ENCODE measurements at places on chromosomes 1 and 21. TPM values are rescaled to one million over a fixed set of nuclear protein-coding genes. Genes with fewer than 3 reads are reported as not detected.
A peak's percentile ranks its signal among the peaks of the same experiment; 100 is the strongest.

- DNase-seq = no peak
Measured at GRCh38 chr1:222928212-222928611, 113.4 kb downstream of the DISP1 start.

DNA sequence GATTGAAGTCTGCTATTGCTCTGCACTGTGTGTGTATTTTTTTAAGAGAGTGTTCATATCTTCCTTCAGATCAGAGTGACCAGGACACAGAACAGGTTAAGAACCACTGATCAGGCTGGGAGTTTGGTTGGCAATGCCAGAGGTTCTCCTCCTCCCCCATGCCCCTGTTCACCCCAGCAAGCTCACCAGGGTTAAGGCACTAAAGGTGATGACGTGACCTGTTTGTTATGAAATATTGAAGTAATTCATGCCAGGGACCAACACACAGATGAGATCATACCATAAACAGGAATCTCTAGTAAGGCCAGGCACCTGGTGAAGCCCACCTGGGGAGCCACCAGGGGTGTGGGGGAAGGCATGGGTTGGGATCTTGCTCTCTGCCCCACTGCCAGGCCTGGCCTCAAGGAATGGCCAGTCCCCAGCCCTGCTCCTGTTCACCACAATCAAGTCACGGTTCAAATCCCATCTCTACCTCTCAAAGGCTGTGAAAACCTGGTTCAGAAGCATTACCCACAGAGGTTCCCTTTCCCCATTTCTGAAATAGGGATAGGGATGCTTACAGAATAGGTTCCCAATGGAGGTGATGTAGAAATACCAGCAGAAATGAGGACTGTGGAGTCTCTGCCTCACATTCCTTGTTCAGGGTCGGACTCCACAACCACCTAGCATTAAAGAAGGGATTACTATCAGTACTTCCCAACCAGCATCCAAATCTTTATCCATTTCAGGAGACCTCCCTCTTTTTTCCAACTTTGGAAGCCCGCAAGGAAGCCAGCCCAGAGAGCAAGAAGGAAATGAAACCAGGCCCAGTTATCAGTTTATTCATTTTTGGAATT, 2.4 kb downstream of the ID3 start:
- DNase-seq = peak; percentile 70

DNA sequence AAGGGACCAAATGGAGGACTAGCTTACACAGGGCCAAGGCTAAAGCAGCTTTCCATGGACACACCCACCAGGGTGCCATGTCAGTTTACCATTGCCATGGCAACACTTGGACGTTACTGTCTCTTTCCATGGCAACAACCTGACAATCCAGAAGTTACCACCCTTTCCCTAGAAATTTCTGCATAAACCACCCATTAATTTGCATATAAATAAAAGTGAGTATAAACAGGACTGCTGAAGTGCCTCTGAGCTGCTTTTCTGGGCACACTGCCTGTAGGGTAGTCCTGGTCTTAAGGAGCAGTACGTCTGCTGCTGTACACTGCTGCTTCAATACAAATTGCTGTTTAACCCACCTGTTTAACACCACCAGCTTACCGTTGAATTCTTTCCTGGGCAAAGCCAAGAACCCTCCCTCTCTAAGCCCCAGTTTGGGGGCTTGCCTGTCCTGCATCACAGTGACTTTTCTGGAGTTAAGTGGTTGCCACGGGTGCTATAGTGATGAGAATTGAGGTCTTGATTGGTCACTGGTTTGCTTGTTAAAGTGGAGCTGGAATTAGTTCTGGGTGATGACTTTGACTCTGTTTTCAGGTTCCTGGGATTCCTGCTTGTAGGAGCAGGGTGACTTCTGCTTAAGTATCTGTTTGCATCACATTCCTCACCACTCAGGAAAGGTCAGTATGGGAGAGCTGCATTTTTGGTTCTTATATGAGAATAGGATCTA, 83.2 kb downstream of the CLDN17 start:
- DNase-seq = no peak

- no peak for DNase-seq
Measured at GRCh38 chr1:247113094-247113497, 8.9 kb upstream of the ZNF669 start.

GRCh38 chr21:32380940-32381339, 11.9 kb downstream of the URB1 start:
- peak; percentile 12 for DNase-seq

GRCh38 chr1:114367810-114368209, 143.2 kb downstream of the TRIM33 start:
- DNase-seq = no peak

GRCh38 chr1:236854605-236854983, 59.5 kb downstream of the MTR start:
- DNase-seq = peak; percentile 21

DNA sequence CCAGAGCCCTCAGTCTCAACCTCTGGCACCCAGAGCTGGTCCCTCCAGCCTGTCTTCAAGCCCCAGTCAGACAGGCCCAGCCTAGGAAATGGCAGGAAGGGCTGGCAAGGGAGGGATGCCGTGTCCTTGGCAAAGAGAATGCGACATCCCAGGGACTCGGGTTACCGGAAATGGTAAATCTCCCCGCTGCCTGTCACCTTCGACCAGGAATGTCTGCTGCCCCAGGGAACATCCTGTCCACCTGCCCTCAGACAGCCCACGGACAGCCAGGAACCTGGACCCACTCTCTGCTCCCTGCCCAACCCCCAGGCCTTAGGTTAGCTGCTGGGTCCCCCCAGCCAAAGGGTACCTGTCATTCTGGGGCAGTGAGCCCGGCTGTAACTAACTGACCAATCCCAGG, 23.9 kb downstream of the HSPG2 start:
- DNase-seq = no peak

- no peak for DNase-seq
Measured at GRCh38 chr1:222653178-222653827, 35.4 kb downstream of the MIA3 start.

- DNase-seq = no peak
Measured at GRCh38 chr1:85604298-85604997, 23.9 kb downstream of the CCN1 start.

- no peak for DNase-seq
Measured at GRCh38 chr1:93350322-93350721, 4.6 kb downstream of the DR1 start.

- no peak for DNase-seq
Measured at GRCh38 chr21:21210552-21210951, 212.3 kb downstream of the NCAM2 start.

GRCh38 chr1:47918257-47918867, 78.8 kb downstream of the TRABD2B start:
- DNase-seq = no peak

GRCh38 chr1:198842686-198843085, 203.8 kb downstream of the PTPRC start:
- no peak for DNase-seq

- no peak for DNase-seq
Measured at GRCh38 chr1:117905019-117905418, 24.4 kb downstream of the GDAP2 start.

GRCh38 chr1:26887125-26887524, 3.0 kb downstream of the GPN2 start:
- DNase-seq = peak; percentile 26

DNA sequence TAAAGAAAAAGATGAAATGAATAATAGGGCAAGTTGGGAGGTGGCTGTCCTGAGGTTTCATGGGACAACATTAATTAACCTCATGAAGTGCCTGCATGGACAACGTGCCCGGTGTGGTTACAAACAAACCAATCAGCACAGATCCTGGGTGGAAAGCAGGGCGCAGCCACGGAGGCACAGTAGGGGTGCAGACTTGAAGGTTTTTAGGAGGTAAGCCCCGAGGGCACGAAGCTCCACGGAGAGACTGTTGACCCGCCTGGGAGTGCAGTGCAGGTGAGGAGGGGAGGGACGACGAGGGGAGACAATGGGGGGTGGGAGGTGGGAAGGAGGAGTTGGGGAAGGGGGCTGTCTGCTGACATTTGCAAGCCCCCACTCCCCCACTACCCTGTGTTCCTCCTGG, 2.3 kb upstream of the RIPK4 start:
- DNase-seq = no peak

DNA sequence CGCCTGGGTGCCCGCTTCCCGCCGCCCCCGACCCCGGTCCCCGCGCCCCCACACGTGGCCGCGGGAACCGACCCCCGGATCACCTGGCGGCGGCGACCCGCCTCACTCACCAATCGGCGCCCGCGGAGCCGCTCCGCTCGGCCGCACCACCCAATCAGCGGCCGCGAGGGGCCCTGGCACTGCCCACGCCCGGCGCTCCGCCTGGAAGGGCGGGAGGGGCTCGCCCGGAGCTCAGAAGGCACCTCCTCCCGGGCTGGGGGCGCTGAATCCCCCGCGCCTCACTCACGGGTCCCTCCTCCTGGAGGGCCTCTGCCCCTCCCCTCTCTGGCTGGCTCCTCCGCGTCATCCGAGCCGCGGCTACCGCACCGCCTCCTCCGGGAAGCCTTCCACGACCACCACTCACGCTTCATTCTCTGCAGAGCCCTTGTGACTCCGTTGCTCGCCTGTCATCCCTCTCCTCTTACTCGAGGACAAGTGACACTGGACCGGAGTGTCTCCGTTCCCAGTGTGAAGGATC, 374 bp downstream of the SH2D5 start:
- peak; percentile 47 for DNase-seq

DNA sequence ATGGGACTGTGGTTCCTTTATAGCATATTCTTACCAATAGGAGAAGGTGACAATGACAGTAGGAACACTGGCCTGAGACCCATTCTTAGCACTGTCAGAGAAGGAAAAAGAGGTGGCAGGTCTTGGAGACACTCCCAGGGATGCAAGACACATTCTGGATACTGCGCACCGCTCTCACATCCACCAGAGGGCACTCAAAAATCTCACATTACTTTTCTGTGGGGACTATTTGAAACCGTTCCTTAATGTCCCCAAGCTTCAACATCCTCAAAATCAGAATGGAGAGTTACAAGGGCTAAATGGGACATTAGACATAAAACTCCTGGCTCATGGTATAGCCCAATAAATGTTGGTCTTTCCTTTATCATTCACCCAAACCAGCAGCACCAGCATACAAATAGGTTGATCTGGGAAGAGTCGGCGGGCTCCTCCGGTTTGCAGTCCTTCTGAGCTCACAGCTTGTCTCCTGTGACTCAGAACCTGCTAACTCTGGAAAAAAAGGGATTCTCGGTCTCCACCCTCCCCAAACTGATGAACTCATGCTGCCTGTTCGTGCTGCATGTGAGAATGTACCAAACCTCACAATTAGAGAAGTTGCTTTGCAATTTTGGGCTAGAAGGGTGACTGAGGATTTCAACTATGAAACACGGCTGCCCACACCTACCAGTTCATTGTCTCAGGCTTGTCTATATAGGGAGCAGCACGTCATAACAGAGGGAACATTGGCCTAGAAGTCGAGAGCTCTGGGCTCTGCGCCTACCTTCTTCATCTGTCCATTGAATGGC, 40.2 kb downstream of the IL12RB2 start:
- DNase-seq = peak; percentile 53

DNA sequence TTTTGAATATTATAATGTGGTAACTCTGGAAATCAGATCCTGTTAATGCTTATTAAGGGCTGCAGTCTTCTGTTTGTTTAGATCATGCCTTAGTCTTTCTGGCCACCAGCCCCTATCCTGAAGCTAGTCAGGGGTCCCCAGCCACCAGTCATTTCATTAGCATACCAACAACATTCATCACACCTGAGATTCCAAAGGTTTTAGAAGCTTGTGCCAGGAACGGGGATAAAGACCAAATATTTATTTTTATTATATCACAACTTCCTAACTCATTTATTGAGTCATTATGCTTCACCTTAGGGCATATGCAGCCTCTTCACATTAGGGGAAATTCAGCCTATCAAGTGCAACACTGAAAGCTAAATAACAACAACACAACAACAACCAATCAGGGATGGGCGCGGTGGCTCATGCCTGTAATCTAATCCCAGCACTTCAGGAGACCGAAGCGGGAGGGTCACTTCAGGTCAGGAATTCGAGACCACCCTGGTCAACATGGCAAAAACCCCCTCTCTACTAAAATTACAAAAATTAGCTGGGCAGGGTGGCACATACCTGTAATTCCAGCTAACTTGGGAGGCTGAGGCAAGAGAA, 2.9 kb upstream of the PSEN2 start:
- DNase-seq = no peak

CFHR5 gene
- not detected for total RNA-seq

SPRR2D gene
- not detected for total RNA-seq

CFHR1 gene
- not detected for total RNA-seq

GSTM5 gene
- total RNA-seq = not detected

B3GALT5 gene
- 1.3 TPM for total RNA-seq

IQGAP3 gene
- total RNA-seq = 45.6 TPM

PTPN7 gene
- total RNA-seq = not detected

PRAMEF11 gene
- not detected for total RNA-seq

WDR47 gene
- 22.0 TPM for total RNA-seq

IVL gene
- total RNA-seq = not detected

RPTN gene
- not detected for total RNA-seq

RHEX gene
- total RNA-seq = not detected

RNF220 gene
- total RNA-seq = 124 TPM

USH2A gene
- total RNA-seq = under 0.01 TPM

Measured in LHCN-M2 (cell line).